Fibroblast of skin of right quadriceps (primary cell): ENCODE measurements at places on chromosomes 2 and 18.

DNA sequence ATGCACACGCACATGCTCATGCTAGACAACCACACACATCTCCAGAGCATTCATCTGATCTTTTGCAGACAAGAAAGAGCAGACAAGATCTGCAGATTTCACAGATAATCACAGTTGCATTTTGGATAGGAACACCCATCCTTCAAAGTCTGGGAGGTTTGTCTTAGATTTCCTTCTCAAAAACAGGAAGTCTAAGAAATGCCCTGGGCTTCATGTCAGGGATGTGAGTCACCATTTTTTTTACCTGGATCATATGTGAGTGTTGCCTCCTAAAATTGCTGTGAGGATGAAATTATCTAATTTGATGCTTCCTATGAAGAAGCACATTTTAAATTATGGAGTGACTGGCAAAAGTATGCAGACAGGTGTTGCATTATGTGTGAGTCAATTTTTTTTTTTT, 46.1 kb downstream of the SRD5A2 start:
- DNase-seq, result no peak

DNA sequence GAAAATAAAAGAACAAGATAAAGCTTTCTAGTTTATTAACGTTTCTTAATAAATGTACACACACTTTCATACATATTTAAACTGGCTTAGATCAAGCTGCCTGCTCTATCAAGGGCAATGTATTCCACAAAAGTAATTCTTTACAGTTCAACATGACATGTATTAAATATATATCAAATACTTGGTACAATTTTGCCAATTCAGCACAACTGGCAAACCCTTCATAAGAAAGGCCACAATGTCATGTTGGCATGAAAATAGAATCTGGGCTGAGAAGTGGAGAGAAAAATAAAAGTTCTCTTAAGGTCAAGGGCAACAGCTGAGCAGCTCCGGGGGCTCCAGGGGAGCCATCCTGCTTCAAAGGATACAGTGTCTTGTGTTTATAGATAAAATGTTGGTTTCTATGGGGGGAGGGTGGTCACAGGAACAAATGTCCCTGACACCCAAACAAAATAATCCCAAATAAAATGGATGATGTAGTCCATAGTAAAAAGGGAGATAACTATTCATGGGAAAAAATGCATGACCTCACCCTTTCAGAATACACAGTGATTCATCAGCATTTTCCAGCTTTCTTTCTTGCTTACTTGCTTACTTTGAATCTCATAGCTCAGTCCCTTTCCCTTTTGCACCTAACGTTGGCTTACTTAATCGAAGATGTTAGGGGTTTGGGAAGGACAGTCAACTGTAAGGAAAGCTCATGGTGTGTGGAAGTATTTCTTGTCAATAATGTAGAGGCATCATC, 494.9 kb downstream of the NYAP2 start:
- DNase-seq, result peak; percentile 73

DNA sequence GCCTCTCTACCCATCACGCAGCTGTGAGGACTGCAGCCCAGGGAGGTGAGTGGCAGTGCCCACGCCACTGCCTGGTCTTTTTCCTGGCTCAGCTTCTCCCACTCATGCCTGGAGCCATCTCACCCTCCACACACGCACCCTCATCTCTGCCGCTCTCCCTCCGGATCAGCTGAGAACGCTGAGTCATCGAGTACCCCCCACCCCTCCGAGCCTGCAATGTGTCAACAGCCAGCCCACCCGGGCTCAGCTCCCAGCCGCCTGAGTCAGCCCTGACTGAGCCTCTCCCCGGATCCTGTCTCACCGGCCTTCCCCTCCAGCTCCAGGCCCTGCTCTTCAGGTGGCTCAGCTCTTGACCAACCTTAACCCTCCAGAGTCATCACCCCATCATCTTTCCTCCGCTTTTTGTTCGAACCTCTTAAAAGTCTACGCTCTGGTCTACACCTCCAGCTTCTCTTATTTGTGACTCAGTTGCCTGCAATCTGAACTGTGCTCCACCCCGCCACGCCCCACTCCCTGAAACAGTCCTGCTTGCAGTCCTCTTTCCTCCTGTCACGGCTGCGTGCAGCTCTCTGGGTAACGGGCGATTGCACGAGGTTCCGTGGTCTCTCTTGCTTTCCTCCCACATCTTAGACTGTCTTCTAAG, 94.4 kb upstream of the ASAP2 start:
- DNase-seq, result peak; percentile 91

- DNase-seq, result no peak
Measured at GRCh38 chr2:36397728-36398413, 42.3 kb downstream of the CRIM1 start.

DNA sequence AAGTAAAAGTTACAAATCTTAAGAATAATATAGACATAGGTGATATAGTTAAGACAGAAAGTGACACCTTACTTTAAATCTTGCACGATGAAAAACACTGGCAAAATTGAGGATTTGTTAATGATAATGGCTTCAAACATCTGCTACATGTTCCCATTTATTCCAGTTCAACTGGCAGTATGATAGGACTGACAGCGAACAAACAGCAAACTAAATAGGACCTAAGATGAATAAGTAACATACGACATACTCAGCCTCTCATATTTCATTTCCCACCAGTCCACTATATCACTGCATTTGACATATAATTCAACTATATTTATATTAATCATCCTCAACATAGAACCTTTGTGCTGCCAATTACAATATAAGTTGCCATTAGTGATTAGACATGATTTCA, 36.3 kb downstream of the ACVR1C start:
- DNase-seq, result no peak

DNA sequence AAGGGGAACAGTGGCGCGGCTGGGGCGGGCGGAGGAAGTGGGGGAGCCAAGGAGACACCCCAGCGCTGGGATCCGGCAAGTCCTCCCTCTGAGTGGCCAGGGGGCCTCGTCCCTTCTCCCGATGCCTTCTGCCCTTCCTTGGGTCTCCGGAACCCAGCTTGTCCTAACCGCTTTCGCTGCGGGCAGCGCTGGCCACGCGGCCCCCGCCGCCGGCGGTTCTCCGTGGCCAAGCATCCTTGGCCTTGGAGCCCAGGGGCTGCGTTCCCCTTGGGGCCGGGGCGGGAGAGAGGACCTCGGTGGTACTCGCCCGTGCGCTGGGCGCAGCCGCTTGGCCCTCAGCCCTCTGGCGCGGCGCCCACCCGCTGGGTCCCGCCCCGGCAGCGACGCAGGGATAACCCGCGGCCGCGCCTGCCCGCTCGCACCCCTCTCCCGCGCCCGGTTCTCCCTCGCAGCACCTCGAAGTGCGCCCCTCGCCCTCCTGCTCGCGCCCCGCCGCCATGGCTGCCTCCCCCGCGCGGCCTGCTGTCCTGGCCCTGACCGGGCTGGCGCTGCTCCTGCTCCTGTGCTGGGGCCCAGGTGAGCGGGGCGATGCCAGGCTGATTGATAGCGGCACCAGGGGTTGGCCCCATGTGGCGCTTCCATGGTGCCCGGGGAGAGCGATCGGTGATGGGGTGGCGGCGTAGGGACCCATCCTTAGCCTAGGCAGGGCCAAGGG, 128.7 kb downstream of the UXS1 start:
- DNase-seq, result no peak

DNA sequence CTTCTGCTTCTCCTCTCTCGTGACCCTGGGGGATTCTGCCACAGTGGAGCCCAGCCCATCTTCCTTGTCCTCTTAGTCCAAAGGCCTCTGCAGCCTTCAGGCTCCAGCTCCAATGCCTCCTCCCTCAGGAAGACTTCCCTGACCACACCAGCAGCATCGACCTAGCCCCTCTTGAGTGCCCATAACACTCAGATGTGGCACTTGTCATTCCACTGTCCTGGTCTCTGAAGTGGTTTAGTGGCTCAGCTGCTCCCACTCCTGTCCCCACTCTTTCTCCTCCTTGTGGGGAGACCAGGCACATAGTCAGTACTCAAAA, 97.5 kb downstream of the STPG4 start:
- no peak for DNase-seq

- DNase-seq, result no peak
Measured at GRCh38 chr18:35484034-35484433, 13.7 kb downstream of the INO80C start.

DNA sequence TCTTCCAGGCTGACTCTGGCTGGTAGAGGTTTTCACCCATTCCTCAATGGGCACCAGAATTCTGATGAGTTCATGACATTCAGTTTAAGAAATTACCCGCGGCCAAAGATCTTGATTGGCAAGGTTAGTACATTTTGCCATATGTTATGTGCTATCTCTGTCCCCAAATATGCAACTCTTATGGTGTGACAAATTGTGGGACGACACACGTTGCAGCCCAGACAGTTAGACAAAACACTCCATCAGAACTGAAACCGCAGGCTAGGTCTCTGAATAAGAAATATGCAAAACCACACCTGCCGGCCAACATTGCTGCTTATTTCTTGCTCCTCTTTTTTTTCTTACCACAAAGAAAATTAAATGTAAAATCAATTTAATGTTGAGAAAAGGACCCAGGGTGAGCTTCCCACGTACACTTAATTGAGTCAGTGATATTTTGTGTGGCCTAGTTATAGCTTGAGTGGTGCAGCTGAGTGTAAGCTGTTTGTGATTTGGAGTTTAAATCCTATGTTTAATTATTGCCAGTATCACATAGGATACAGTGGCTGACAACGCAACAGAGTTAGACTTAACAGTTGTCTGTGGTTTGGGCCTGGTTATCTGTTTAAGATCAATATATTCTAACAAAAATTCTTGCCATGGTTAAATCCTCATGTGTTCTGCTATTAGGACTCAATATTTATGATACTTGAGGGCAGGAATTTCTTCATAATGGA, 35.7 kb upstream of the LTBP1 start:
- DNase-seq, result no peak

DNA sequence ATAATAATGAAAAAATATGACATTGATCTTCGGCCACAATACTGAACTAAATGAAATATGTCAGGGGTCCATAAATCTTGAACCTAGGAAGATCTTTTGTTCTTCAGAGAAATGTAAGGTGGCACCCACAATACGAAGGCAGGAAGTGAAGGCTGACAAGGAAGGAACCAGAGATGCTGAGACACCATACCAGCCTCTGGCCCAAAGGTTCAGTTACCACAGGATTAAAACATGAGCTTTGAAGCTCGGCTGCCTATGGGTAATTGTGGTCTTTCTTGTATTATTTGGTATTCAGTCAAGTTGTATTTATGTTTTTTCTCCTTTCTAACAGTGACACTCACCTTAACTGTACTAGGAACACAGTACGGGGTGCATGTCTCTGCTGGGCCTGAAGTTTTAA, 448.8 kb upstream of the SETBP1 start:
- no peak for DNase-seq

DNA sequence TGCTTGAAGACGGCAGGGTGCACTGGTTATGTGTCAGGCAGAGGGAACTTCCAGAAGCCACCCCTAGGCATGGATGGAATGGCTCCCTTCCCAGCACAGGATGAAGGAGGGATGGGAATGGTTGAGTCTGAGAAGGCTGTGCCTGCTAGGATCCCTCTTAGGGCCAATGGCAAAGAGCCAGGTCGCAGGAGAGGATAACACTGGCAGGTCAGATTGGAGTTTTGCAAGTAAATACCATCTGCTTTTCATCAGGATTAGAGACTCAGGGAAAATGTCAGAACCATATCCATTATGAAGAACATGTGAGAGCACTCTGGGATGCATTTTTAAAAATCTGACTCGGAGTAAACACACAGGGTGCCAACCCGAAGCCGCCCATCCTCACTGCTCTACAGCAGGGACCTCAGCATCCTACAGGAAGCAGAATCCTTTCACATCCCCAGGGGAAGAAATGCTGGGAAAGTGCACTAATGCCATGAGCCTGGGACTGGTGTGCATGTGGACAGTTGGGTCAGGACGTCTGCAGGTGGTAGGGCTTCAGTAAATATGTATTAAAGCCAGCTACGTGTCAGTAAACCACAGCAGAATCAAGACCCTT, 139.9 kb downstream of the MYT1L start:
- DNase-seq, result no peak

DNA sequence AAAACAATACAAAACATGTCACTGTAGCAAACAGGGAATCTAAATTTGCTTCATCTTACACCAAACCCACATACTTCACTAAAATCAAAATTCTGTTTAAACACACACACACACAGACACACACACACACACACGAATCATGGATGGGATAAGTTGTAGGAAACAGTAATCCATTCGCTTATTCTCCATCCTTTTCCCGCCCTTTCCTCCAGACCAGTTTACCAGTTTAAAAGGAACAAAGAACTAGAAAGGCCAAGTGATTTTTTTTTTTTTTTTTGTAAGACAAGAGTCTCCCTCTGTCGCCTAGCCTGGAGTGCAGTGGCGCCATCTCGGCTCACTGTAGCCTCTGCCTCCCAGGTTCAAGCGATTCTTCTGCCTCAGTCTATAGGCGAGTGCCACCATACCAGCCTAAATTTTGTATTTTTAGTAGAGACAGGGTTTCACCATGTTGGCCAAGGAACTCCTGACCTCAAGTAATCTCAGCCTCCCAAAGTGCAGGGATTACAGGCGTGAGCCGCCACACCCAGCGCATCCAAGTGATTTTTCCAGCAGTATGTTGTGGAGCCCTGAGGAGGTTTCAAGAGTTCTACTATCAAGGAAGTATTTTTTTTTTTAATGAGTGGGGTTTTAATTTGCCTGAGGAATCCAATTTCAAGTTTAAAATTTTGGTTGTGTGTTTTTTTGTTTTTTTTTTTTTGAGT, 5.7 kb downstream of the PSME4 start:
- DNase-seq, result no peak

- peak; percentile 53 for DNase-seq
Measured at GRCh38 chr2:238286551-238286950, 1.9 kb downstream of the PER2 start.

- DNase-seq, result no peak
Measured at GRCh38 chr2:233288663-233289062, 19.0 kb upstream of the SAG start.

DNA sequence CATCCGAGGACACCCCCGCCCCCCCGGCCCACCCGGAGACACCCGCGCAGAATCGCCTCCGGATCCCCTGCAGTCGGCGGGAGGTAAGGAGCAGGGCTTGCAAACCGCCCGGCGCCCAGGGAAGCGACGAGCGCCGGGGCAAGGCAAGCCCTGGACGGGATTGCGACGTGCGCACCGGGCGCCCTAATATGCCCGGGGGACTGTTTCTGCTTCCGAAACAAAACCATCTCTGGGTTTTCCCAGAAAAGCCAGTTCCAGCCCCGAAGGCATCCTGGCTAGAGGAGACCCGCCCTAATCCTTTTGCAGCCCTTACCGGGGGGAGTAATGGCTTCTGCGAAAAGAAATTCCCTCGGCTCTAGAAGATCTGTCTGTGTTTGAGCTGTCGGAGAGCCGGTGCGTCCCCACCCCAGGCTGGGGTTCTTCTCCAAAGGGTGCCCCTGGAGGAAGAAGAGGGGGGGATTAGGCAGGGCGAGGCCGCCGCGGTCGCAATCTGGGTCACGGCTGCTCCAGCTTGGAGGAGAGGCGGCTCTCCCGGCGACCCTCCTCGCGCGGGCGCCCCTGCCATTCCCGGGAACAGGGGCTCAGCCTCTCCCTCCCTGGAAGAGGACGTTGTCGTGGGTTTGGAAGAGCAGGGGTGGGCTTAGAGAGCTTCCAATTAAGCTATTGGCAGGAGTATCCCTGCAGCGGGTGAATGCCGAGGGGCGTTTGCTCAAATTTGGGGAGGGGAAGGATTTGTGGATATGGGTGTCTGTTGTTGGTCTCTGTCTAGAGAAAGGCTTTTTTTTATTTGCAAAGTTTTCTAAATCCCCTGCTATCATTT, 521 bp downstream of the MYCN start:
- no peak for DNase-seq
